ENCODE measurements at places on chromosomes 3 and 15.

GRCh38 chr15:49079340-49080039 lies 33.2 kb upstream of the SECISBP2L start:
- no peak for DNase-seq

DNA sequence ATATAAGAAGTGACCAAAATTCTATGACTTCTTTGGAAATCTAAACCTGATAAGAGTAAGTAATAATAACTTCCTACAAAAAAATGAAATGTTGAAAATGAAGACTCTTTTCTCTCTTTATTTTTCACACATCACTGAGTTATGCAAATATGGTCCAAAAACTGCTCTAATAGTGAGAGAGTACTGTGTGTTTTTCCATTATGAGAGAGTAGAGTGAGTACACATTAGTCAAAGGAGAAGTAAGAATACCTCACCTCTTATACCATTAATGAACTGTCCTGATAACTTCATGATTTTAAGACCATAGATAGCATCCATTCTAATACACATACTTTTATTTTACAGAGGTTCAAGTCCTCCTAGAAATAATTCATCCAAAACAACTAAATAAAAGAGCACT lies 1310.2 kb downstream of the SI start:
- DNase-seq: no peak

GRCh38 chr3:109921509-109921908 lies 584.2 kb upstream of the DPPA4 start:
- DNase-seq: no peak

DNA sequence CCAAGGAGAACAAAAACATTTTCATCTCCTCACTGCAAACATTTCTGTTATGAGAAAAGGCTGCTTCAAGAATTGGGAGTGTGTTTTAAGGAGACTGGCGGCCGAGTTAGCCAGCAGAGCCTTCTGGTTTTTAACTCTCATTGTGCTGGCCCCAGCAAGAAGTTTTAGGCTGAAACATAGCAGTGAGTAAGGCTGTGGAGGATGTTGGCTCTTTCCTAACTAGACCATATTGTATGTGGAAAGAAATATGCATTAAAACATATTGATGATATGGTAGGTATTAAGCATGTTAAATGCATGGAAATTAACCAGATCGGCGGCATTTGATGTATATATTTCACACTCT lies 90.7 kb downstream of the TIGIT start:
- DNase-seq: no peak

DNA sequence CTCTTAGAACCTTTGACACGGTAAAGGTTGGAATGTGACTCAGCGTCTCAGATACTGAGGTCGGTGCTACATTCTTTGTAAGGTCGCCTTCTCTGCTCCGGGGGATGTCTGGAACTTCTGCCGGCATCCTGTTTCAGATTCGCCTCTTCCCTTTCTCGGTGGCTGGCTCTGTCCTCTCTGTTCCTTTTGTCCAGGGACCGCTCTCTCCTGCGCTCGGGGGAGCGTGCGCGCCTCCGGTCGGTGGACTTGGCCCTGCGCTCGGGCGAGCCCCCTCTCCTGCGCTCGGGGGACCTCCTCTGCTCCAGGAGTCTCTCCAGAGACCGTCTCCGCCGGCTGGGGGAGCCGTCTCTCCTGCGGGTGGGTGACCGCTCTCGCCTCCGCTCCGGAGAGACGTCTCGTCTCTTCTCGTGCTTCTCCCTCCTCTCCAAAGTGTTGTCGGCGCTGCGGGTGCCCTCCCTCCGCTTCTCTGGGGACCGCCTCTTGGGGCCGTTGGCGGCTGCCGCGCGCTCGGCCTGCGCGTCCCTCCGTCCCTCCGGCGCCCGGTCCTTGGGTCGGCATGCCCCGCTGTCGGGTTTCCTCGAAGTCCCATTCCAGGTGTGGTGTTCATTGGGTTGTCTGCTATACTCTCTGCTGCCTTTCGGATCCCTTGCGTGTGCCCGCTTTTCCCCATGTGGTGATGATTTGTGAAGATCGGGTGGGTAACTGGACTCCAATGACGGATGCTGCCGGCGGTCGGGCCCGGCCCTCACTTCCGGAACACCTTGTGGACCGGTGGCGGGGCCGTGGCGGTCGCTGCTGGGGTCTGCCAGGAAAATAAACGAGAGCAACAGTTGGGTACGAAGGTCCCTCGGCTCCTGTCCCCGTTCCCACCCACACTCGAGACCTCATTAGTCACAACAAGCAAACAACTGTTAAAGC lies 668.8 kb upstream of the ADAMTS9 start:
- no peak for DNase-seq

- DNase-seq: no peak
Measured at GRCh38 chr3:149599236-149599635, 58.6 kb downstream of the WWTR1 start.

- no peak for DNase-seq
Measured at GRCh38 chr3:133469140-133469731, 69.4 kb downstream of the BFSP2 start.

- no peak for DNase-seq
Measured at GRCh38 chr15:50049871-50050270, 69.2 kb downstream of the ATP8B4 start.

DNA sequence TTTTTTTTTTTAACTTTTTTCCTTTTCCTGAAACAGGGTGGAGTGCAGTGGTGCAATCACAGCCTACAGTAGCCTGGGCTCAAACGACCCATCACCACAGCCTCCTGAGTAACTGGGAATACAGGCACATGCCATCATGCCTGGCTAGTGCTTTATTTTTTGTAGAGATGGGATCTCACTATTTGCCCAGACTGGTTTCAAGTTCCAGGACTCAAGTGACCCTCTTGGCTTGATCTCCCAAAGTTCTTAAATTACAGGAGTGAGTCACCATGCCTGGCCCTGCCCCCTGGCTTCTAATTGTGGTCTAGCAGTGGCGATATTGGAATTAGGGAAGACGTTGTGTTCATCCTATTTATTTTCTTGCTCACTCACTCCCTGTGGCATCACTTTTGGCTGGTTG lies 1138.4 kb downstream of the SI start:
- DNase-seq: no peak

GRCh38 chr15:80246425-80246894 lies 5.6 kb downstream of the CTXND1 start:
- no peak for DNase-seq

DNA sequence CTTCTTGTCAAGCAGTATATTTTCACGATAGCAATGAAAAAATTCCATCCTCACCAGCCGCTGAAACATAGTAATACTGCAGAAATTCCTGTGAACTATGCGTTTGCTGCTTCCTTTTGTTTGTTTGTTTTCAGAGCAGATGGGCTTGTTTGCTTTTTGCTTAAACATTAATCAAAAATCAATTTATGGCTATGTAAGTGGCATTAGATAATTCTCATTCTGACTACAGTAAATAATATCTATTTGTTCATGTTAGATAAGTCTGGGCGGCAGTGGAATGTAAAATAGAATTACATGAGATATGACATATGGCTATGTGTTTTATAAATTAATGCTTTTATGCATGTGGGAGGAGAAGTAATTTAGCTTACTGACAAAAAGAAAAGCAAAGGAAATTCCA lies 163.7 kb downstream of the PGPEP1L start:
- DNase-seq: no peak

GRCh38 chr3:184685646-184686045 lies 26.2 kb downstream of the MAGEF1 start:
- no peak for DNase-seq

GRCh38 chr3:94405258-94406035 lies 342.6 kb downstream of the NSUN3 start:
- DNase-seq: no peak

DNA sequence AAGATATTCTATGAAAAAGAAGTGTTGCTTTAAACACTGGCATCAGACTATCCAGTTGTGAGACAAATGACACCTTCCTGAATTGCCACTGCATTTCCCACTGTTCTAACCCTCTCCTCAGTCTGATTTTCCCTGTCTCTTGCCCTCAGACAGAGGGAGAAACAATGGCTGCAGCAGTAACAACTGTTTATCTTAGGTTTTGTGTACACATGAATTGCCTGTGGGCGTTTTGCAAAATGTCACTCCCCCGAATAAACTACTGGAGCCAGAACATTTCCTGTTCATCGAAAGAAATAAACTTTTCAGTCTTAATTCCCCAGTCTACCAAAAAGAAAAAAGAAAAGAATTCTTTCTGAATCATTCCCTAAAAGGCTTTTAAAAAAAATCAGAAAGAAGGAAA lies 155.1 kb downstream of the MAGI1 start:
- no peak for DNase-seq

- DNase-seq: no peak
Measured at GRCh38 chr3:128679338-128679737, 28.7 kb upstream of the RPN1 start.

Measured in activated CD8-positive, alpha-beta memory T cell treated with anti-CD3 and anti-CD28 coated beads for 4 hours (primary cell).